ENCODE measurements at places on chromosomes 2 and 18.

- no peak for DNase-seq
These were observed 273.1 kb downstream of the DLGAP1 start for GRCh38 chr18:4181882-4182568.

DNA sequence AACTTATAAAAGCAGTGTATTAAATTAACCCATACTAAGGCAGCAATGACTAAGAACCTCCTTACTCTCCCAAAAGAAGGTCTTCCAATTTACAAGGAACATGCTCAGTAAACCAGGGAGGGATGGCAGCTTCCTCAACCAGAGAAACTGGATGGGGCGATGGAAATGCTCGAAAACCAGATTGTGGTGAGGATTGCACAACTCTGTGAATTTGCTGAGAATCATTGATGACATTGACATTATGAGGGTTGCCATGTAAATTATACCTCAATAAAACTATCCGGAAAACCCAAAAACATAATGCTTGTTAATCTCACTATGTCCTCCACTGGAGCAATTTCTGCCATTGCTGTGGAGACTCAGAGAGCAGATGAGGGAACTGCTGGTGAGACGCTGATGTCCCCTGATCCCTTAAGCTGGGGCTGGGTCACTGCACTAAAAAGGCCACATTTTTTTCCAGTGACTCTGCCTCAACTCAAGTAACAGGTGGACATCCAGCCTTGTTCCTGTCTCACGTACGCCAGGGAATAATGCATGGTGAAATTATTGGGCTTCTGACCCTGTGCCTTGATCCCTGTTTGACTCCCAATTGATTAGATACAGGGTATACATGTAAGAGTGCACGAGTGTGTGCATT, 288.3 kb downstream of the CYP26B1 start:
- no peak for DNase-seq

DNA sequence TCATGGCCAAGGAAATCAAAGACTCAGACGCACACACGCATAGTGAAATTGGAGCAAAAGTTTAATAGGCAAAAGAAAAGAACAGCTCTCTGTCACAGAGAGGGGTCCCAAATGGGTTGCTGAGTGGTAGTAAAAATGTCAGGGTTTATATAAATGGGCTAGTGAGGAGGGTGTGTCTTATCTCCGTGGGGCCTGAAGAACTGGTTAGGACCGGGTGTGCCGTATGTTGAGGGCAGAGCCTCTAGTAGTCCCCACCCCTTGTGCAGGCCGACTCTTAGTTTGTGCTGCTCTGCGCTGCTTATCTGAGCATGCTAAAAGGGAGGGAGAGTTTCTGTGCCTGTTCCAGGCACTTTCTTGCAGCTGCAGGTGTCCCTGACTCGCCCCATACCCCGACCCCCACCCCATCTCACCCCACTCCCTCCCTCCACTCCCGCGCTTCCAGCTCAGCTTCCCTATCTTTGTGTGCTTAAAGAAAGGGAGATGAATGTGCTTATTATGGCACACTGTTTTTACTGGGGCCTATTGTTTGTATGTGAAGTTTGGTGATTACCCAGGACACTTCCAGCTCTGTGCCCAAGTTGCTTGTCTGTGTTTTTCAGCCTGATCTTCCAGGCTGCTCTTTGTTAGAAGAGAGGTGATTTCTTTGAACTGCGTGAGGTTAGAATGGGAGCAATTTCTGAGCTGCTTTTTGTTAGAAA, 167.4 kb downstream of the SPAG16 start:
- no peak for DNase-seq

- DNase-seq: no peak
These were observed 79.5 kb downstream of the CAMKMT start for GRCh38 chr2:44441200-44441599.

GRCh38 chr2:217252181-217252580, 392.3 kb upstream of the TNP1 start:
- no peak for DNase-seq

GRCh38 chr2:239274391-239275043, 126.3 kb downstream of the HDAC4 start:
- no peak for DNase-seq

DNA sequence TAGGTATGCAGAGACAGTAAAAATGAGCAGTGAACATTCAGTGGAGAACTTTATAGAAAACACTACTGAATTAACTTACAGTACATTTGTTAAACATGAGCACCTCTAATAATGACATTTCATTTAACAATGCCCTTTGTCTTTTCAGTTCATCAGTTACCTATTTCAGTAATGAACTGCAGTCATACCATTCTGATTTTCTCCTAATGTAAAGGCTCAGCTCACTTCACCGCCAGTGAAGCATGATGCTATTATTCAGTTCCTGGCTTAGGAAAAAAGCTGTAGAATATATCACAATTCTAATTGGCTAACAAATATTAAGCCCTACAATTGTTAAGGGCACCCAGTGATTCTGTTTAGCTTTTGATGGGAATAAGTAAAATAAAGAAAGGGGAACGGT, 37.1 kb upstream of the CCDC93 start:
- DNase-seq: no peak

DNA sequence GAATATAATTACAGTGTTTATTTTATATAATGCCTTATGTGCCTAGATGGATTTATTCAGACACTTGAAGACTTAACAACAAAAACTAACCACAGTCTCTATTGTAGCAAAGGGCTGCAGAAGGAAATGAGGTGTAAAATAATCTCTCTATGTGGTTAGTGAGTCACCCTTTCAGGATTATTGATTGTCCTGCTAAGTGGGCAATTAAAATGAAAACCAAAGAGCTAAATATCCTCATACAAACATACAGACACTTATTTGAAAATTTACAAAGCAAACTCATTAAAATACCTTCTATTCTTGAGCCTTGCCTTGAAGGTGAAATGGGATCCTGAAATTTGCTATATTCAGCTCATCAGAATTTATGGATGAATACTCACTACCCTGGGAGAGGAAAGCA, 27.7 kb upstream of the DCC start:
- no peak for DNase-seq

- DNase-seq: no peak
These were observed 1155.4 kb downstream of the BCL11A start for GRCh38 chr2:59398081-59398480.

GRCh38 chr2:38187541-38188011, 111.6 kb upstream of the CYP1B1 start:
- DNase-seq: no peak

- no peak for DNase-seq
These were observed 306.7 kb downstream of the SETBP1 start for GRCh38 chr18:44987371-44987770.
